Stimulated activated CD4-positive, alpha-beta T cell treated with anti-CD3 and anti-CD28 coated beads, Interleukin-2, amount 100 ng/mL, for 24 hours (primary cell): ENCODE measurements at places on chromosomes 2 and 18.

DNA sequence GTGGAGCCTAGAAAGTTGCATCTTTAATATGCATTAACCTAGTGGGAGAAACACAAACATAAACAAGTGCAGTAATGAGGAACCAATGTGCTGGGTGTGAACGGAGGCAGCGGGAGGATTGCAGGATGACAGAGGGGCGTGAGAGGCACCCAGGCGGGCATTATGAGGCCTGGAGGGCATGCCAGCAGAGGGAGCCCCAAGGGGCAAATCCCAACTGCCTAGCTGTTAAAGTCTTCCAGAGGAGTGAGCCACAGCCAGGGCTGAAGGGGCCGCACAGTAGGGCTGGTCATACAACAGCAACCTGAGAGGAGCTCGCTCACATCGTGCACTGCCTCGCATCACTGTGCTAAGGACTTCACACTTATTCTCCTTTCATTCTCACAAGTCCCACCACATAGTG is 13.3 kb upstream of the PRELID3A start:
- DNase-seq: no peak

DNA sequence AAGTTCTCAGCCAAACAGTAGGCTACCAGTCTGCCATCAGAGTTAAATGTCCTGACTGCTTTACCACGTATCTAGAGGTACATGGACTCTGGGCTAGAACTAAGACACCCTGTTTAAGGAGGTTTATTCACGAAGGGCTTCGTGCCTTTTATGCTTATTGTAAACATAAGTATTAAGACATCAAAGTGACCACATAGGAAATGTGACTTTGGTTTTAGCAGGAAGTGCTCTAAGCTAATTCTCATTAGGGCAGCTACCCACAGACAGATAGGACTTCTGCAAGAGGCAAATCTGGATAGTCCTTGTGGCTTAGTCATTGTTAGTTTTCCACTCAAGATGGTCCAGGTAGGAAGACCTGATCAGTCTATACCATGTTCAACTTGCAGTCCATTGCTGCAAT is 233.3 kb upstream of the MGAT5 start:
- no peak for DNase-seq

DNA sequence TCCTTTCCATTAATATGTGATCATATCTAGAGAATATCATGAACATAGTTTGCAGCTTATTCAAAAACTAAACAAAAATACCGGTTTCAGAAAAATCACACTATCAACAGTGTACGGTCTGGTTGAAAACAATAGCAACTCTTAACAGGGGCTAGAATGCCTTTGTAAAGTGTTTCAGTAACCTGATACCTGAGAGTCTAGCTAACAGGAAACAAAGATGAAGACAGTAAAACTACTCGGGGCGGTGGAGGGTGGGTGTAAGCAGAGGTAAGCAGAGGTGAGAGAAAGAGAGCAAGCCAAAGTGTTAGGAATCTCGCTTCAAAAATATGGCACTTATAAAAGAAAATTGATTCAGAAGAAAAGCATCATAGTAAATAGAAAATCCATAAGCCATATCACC is 109.0 kb upstream of the RGPD4 start:
- DNase-seq: no peak

- DNase-seq: no peak
Observed at GRCh38 chr2:13524492-13524891, 807.8 kb downstream of the TRIB2 start.

- DNase-seq: no peak
Observed at GRCh38 chr2:191892391-191892790, 45.5 kb upstream of the CAVIN2 start.

DNA sequence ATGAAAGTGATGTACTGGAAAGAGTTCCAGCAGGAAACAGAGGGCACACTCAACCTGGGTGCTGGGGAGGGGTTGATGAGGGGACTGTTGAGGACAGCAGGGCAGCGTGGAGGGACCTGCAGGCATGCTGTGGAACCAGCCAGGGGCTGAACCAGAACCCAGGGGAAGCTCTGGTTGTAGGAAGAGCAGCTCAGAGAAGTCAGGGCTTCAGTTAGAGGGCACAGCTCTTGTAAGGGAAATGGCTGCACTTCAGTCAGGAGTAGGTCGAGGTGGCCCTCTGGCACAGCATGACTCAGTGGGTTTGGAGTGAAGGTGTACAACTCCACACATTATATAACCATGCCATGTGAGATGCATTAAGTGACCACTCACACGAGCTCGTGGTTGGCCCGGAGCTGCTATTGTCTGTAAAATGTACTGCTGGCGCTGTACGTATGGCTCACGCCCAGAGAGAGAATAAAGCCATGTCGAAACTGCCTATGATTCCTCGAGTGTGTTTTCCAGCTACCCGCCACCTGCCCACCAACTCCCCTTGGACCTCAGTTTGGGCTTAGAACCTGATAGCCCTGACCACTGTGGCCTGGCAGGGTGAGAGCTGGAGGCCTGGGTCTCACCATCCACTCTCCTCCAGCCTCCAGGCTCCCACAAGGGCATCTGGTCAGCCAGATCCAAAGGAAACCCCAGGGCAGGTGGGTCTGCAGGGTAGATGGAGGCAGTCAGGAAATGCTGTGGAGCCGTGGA is 136.5 kb upstream of the HS6ST1 start:
- no peak for DNase-seq

GRCh38 chr2:28068088-28068487 is 177.6 kb downstream of the BABAM2 start:
- no peak for DNase-seq

DNA sequence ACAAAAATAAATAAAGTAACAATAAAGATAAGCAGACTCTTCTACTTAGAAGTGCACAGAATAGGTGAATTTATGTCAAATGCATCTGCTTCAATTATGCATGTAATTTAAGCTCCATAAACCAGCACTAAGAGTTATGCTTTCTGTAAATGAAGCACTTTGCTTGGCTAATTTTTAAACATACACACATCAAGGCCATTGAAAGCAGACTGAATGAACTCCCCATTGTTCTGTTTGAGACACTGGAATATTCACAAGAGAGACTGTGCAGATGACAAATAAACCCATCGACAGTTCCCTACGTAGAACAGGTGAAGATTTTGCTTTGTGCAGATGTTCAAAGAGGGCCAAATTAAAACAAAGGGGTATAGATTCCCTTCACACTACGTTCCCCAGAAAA is 133.4 kb downstream of the PID1 start:
- DNase-seq: no peak

DNA sequence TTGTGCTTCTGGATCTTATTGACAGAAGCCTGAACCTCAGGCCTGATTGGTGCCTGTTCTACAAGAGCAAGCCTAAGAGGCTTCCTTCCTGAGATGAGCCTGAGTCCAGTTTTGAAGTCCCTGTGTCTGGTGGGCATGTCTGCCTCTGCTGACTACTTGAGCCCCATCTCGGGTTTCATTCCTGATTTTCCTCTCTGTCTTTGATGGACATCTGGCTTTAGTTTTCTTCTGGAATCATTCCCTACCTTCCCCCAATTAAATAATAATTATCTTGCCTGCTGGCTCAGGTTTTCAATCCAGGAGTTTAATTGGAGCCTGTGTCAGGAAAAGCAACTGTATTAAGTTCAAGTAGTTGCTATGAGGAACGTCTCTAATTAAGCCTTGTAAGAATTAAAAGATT is 135.5 kb upstream of the MC4R start:
- no peak for DNase-seq

GRCh38 chr2:241191081-241191480 is 2.6 kb downstream of the ANO7 start:
- no peak for DNase-seq

DNA sequence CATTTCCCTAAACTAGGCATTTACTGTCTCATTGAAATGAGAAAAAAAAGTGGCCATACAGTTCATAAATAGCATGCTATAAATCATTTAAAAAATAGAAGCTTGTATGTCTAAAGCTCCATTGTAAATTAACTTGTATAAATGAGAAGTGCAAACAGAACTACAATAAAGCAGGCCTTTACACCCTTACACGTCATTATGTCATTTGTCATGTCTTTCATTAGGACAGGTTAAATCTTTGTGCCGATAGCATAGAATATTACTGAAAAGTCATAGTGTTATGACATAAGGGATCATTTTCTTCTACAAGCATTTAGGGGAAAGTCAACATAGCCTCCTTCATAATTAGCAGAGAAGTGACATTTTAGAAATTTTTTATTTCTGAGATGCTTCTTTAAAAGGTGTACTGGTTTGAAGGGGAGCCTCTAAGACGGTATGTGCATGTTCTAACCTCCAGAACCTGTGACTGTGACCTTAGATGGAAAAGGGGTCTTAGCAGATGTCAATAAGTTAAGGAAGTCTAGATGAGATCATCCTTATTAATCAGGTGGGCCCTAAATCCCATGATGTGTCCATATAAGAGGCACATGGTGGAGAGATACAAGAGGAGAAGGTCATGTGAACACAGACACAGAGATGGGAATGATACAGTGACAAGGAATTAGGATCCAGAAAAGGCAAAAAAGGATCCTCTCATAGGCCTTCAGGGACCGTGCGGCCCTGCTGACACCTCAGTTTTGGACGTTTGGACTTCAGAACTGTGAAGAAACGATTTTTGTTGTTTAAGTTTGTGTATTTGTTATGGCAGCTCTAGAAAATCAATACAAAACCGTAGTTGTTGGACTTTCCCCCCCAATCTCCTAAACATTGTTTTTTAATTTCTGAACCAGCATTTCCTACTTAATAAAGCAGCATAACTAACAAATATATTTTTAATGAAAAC is 863.7 kb downstream of the MBD2 start:
- DNase-seq: no peak

GRCh38 chr2:217864963-217865772 is 137.6 kb downstream of the TNS1 start:
- no peak for DNase-seq

DNA sequence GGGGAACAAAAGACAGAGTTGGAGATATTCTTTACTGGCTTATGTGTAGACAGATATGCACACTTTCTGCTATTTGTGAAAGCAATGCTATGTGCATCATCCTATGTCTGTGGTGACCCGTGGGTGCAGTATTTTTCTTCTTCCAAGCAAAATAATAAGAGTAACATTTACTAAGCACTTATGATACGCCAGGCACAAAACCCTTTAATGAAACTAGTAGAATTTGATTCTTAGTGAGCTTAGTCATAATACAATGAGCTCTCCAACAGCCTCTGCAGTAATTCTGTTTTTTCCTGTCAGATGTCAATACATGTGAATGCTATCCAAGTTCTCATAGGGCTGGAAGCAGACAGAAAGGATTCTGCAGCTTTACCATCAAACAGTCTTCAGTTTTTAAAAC is 130.6 kb downstream of the RAD51AP2 start:
- no peak for DNase-seq

- no peak for DNase-seq
Observed at GRCh38 chr2:44543773-44544725, 182.3 kb downstream of the CAMKMT start.

DNA sequence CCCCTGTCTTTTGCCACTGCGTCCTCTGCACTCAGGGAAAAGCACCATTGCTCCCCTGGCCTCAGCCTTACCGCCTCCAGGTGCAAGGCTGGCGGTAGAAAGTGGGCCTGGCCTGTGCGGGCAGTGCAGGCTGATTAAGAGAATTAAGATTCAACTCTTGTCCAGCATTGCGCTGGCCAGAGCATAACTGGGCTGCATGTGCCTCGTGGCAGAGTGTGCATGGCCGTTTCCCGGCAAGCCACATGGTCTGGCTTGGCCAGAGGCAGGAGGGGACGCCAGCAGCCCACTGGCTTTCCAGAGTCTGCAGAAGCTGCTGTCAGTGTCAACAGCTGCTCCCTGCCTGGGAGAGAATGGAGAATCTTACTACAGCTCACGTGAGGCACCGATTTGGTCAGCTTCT is 12.3 kb downstream of the NTSR2 start:
- DNase-seq: no peak

- no peak for DNase-seq
Observed at GRCh38 chr2:10225291-10226037, 77.2 kb upstream of the HPCAL1 start.

DNA sequence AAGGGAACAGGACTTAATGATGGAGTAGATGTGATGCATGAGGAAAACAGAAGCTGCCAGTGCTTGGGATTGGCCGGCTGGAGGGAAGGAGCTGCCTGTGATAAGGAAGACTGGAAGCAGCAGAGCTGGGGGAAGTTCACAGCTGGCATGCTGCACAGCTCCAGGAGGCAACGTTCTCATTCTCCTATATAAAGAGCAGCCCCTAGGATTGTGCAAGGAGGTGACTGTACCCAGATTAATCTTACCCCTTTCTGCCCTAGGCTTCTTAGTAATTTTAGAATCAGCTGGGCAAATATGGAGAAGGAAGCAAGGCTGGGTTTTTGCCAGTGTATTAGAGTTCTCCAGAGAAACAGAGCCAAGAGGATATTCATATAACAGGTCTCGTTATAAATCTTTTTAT is 155.8 kb downstream of the ALPK2 start:
- no peak for DNase-seq

DNA sequence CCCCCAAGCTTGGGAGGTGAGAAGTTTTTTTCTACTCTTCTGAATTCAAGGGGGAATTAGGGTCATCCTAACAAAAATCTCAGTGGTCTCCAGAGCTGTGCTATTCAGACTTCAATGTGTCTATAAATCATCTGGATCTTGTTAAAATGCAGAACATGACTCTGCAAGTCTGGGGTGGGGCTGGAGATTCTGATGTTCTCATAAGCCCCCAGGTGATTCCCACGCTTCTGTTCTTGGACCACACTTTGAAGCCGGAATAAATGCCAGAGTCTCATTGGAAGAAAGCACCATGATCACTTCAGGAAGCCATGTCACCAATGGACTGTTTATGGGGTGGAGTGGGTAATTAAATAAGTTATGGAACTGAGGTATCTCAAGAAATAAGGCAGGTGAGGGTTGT is 22.2 kb upstream of the SLC16A14 start:
- no peak for DNase-seq

- no peak for DNase-seq
Observed at GRCh38 chr2:21281384-21281783, 157.6 kb downstream of the TDRD15 start.

DNA sequence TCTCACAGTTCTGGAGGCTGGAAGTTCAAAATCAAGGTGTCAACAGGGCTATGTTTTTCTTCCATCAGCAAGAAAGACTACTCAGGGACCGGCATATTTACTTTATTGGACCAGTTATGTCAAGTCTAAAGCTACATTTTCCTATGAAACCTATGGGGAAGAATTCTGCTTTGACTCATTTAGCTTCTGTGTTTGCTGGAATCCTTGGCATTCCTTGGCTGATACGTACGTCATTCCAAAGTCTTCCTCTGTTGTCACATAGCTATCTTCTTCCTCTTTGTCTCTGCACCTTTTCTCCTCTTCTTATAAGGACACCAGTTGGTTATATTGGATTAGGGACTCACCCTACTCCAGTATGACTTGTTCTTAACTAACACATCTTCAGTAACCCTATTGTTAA is 137.4 kb upstream of the FBXO11 start:
- DNase-seq: no peak
